ENCODE measurements at places on chromosomes 7 and 10.

DNA sequence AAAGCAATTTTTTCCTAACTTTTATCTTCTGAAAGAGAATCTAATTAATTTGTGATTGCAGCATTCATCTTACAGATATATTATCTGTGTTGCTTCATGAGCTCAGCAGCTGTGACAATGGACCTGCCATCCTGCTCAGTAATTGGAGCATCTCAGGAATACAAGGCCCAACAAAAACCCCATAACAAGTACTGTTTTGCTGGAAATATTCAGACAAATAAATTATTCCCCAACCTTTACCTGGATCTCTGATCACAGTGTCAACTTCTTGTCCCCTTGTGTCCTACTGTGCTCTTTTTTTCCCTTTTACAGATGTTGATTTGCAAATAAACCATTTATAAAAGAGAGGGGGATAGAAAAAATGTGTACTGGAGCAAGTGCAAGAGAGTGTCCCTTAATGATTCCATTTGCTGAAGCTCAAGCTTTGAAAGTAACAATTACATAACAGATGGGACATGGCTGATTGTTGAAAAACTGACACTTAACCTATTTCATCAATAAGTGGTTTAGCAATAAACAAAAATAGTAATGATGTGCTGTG lies 1063.4 kb upstream of the GHITM start:
- DNase-seq, result no peak

DNA sequence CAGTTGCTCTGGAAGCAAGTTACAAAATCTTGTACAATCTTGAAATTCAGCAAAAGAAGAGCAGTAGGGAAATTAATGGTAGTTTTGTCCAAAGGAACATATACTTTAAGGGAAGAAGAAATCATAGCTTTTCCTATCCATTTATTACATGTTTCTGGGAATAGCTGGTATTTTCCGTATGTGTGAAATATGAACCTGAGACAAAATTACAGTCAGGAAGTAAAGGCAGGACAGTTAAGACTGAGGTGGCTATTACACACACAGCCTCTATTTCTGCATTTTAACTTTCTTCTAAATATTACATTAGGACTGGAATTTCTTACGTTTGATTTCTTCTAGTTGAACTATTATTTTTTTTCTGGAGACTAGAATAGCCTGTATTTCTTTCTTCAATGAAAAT lies 1197.3 kb downstream of the SORCS3 start:
- DNase-seq, result no peak

DNA sequence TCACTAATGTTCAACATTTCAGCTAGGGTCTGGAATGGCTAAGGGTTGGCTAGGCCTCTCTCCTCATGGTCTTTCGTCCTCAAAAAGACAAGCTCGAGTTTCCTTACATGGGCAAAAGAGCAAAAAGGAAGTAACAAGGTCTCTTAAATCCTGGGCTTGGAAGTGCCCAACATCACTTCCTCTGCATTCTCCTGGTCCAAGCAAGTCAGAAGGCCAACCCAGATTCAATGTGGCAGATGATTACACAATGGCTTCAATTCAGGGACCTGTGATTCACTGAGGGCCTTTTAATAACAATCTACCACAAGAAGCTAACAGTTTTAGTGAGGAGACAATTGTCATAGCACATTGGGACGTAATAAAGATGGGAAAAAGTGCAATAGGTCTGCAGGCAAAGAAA lies 4.4 kb upstream of the NUP205 start:
- DNase-seq, result no peak

DNA sequence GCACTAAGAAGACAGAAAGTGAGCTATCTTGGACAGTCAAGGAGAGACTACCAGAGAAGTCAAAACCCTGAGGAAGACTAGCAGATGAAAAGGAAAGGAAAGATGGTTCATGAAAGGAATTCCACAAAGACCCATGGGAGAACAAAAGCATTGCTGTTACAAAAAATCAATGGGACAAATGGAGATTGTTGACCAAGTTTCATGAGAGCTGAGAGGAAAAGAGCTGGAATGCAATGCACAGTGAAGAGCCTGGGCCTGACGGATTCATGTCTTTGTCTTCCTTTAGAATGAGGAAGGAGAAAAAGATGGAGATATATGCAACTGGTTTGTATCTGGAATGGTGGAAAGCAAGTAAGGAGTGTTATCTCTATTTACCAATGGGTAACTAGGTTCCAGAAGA lies 17.3 kb downstream of the TMEM243 start:
- DNase-seq, result no peak

- DNase-seq, result no peak
Observed at GRCh38 chr7:136049117-136049516, 72.0 kb upstream of the MTPN start.

- no peak for DNase-seq
Observed at GRCh38 chr10:87672551-87672950, 12.9 kb downstream of the PAPSS2 start.

DNA sequence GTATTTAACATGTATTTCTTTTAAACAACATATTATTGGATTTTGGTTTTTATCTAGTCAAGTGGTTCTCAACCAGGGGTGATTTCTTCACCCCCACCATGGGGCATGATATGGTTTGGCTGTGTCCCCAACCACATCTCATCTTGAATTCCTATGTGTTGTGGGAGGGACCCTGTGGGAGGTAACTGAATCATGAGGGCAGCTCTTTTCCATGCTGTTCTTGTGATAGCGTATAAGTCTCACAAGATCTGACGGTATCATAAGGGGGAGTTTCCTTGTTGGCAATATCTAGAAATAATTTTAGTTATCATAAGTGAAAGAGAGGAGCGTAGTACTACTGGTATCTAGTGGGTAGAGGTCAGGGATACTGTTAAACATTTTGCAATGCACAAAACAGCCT lies 37.6 kb downstream of the TMEM168 start:
- no peak for DNase-seq

- DNase-seq, result no peak
Observed at GRCh38 chr10:34207343-34207742, 607.8 kb downstream of the PARD3 start.

DNA sequence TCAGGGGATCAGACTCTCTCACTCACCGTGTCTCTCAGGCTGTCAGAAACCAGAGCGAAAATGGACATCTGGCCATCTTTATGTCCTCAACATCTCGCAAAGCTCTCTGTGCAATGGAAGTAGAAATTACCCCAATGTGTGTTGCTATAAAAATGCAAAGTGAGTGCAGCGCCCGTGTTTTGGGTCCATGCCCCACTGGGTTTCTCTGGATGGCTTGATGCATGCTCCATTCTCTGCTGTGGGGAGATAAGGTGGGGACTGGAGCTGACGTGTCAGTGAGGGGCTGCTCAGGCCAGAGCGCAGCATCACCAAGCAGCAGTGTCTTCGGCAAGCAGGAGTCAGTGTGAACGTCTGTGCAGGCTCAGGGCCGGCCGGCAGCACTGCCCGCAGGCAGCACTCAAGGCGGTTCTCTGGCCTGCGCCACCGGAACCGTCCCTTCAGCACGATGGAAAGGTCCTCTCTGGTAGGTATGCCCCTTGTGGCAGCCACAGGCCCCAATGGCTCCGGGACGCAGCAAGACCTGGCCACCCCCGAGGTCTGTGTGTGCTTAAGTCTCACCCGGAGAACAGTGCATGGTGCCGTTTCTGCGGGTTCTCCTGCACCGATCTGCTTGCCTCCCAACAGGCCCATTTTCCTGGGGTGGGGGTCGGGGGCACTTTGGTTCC lies 30.2 kb downstream of the WDR86 start:
- DNase-seq, result no peak

DNA sequence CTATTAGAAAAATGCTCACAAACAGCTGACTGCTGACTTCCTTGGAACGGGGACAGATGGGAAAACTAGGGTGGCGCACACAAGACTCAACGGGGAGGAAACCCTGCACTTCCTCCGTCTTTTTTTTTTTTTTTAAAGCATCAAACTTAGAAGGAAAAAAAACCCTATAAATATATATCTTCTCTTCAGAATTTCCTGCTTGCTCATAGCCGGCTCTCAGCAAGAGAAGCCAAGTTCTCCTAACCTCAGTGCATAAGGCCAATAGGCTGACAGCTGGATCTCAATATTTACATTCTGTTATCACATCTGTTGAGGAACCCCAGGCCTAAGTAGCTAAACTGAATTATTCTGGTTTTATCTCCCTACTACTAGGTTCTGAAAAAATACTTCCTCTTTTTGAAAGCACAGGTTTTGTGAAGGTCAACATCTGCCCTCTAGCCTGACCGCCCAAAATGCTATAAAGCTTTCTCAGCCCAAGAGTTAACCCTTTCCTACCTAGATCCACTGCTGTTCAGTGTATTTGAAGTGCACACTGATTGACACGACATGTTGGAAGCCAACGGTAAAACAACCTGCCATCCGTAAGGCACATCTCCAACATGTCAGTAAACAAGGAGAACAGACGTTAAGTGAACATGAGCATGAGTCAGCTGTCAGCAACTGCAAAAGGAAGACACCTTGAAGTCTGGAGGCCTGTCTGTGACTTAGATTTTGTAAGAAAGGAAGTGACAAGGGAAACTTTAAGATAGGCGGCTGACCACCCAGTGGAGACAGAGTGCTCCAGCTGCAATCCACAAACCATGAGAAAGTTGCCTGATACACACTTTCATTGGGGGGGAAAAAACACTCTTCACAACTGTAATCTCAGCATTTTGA lies 83.8 kb downstream of the EBLN1 start:
- no peak for DNase-seq

DNA sequence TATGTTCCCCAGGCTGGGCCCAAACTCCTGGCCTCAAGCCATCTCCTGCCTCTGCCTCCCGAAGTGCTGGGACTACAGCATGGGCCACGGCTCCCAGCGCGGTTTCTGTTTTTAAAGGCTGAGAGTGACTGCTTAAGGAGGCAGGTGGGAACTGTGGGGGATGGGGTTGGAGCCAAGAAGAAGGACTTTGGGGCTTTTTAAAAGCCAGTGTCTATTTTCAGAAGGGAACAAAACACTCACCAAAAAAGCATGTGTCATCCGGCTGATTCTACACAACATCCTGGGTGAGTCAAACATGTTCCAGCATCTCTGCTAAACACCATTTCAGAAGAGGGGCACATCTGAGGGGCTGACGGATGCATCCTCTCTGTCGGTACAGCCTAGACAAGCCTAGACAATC lies 824.5 kb downstream of the TYW1 start:
- peak; percentile 40 for DNase-seq

GRCh38 chr10:8485032-8485431 lies 430.5 kb downstream of the GATA3 start:
- no peak for DNase-seq

- DNase-seq, result no peak
Observed at GRCh38 chr10:71502851-71503250, 106.1 kb downstream of the CDH23 start.

DNA sequence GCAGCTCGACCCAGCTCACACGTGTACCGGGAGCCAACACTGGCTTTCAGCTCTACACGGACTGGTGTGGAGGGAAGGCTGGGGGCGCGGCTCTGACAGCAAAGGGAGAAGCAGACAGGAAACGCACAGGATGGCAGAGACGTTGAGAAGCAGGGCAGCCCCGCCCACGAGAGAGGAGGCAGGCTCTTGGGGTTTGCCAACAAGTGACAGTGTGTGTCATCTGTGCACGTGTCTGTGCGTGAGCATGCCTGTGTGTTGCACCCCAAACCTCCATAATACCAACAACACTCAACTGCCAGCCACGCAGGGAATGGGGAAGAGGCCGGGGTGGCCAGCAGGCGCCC lies 64.4 kb upstream of the PDGFA start:
- DNase-seq, result no peak

DNA sequence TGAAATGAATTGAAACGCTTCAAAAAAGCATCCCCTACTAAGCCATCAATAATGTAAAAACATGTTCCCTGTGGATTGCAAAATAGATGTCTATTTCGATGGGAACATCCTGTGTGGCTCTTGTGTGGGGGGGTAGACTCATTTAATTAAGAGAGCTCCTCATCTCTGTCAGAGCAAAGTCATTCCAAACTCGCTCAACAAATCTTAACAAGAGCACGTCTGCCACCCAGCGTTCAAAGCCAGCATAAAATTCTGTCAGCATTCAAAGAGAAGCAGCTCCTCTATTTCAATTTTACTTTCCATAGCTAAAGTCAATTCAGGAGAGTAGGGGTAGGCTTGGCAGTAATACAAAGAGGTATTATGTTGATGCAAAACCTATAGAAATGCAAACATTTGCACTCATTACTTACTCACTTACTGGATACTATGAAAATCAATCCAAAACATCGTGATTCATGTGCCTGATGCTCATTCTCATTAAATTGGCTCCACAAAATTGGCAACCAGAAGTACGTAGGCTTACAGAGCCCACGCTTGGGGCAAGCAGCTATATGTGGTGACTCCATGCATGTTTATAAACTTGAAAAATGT lies 114.9 kb downstream of the IPMK start:
- peak; percentile 51 for DNase-seq

DNA sequence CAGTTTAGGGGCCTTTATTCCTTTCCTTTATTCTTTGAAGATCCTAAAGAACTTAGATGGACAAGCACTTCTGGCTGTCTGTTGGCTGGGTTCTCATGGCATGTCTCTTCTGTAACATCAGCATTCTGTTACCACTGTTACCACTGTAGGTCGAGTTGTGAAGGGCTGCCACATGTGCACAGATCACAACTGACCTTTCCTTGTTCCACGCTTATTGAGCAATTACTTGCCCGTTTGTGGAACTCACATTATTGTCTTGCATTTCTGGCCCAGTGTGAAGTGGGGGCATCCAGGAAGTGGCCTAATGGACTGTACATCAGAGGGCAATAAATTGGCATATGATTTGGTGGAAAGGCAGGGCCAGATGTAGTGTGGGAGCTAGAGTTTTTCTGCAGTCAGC lies 23.7 kb downstream of the GBF1 start:
- DNase-seq, result no peak

GRCh38 chr10:46234431-46235060 lies 52.3 kb upstream of the ANTXRL start:
- DNase-seq, result no peak

DNA sequence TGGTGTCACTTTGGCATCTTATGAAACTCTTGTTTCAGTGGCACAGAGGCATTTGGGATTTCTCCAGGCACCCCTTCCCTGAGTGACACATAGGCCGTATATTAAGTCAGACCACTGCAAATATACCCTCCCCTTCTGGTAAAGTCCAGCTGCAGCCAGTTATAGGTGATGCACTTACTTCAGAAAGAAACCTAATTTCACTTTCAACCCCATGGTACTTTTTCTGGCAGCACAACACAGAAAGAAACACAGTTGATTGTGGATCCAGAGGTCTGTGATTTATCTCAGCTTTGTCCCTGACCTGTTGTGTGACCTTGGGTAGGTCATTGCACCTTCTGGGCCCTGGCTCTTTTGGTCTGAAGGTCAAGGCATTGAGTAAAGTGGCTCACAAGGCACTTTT lies 173.2 kb downstream of the BUB3 start:
- DNase-seq, result no peak

- DNase-seq, result no peak
Observed at GRCh38 chr7:7977774-7978173, 9.2 kb downstream of the GLCCI1 start.

DNA sequence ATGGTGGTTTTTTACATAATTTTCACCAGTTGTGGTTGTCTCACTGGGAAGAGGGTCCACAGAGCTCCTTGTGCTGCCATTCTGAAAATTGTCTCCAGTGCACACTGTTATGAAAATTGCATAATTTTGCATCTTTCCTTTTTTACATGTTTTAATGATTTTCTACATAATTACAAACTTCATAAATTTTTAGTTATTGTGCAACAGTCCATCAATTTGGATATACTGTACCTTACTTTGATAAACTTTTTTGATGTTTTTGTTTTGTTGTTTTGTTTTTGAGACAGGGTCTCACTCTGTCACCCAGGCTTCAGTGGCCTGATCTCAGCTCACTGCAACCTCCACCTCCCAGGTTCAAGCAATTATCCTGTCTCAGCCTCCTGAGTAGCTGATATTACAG lies 70.6 kb upstream of the AUTS2 start:
- DNase-seq, result no peak

Data from fibroblast of skin of left quadriceps (primary cell).